ENCODE measurements at places on chromosomes 4 and X. TPM values are rescaled to one million over a fixed set of nuclear protein-coding genes. Genes with fewer than 3 reads are reported as not detected.
A peak's percentile ranks its signal among the peaks of the same experiment; 100 is the strongest.

DNA sequence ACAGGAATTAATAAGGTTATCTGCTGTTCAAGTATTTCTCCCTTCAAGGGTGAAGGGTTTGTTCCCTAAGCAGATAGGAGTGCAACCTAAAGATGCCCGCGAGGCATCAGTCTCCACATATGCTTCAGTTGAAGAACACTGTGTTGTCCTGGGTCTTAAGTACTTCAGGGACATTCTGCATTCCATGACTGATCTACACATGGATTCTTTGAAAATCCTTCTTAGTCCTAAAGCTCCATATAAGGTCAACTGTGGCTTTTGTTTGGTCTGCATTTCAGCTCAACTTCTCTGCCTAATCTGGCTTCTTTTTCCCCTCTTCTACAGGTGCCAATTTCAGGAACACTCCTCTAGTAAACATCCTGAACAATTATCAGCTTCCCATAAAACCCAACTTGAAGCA is 21.8 kb upstream of the CTSO start:
- DNase-seq: no peak

GRCh38 chrX:57134702-57135101 is 2.5 kb downstream of the SPIN2A start:
- no peak for DNase-seq

DNA sequence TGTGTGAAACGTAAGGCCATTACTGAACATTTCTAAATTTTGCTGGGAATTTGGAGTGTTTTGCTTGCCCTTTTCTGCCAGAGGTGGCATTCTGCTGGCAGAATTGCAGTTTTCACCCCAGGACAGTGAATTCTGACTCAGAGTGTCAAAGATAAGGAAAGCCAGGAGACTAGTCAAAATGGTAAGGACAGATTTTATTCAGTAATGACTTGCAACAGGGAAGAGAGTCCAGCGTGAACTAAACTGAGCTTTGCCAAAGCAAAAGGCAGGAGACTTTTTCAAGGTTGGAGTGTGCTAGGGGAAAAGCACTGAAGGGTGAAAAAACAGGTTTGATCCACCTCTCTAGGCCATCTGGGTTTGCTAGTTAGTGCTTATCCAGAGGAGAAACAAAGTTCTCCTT is 19.4 kb downstream of the MRFAP1 start:
- no peak for DNase-seq

DNA sequence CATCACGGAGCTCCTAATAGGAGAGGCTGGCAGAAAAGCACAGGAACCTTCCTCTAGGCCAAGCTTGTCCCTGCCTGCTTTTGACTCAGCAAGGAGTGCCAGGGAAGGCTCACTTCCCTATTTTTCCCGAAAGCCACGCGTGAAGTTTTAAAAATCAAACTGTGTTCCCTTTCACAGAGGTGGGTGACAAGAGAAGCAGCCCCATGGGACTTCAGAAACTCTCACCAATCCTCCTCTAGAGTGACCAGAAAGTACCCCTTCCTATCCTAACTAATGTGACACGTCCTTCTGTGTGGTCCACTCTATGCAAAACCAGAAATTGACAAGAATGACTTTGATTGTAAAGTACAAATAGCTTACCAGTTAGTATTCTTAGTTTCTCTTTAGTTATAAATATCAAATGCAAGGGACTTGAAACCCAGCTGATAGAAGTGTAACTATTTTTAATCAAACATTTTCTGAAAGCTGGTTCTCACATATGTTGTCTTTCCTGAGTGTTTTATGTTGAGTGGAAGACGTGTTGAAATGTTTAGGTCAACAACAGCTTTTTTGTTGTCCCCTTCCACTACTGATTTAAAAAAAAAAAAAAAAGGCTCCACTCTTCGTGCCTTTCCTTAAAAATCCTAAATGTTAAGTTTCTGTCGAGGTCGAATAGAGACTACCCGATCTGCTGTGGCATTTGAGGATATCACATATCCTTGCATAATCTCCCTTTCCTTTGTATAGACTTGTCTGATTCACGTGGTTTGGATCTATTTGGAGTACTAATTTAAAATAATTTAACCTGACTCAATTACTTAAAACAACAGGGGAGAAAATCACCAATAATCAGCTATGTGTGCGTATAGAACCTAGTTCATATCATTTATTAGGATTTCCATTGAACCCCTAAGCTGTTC is 42.1 kb downstream of the NFKB1 start:
- DNase-seq: no peak

DNA sequence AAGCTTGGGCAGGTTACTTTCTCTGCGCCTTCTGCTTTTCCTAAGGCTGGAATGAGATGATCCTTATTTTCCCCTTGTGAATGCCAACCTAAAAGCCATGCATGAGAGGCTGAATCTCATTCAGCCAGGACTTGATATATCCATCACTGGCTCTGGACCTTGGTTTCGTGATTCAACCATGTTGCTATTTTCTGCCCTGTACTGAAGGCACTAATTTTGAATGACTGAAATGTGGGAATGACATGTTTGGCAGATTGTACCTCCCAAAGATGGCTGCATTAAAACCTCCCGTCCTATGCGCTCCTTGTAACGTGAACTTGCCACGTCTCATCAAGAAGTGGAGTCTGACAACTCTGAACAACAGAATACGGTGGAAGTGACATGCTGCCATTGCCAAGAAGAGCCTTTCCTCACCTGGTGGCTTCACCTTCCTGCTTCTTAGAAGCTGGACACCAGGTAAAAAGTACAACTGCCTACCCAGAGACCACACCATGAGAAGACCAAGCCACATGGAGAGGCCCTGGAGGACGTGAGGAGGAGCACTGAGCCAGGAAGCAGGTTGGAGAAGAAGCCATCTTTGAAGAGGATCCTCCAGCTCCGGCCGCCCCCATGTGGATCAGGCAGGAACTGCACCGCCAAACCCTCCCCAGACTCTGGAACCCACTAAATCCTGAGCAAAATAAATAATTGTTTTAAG is 174.5 kb downstream of the NSUN7 start:
- DNase-seq: peak; percentile 67

DNA sequence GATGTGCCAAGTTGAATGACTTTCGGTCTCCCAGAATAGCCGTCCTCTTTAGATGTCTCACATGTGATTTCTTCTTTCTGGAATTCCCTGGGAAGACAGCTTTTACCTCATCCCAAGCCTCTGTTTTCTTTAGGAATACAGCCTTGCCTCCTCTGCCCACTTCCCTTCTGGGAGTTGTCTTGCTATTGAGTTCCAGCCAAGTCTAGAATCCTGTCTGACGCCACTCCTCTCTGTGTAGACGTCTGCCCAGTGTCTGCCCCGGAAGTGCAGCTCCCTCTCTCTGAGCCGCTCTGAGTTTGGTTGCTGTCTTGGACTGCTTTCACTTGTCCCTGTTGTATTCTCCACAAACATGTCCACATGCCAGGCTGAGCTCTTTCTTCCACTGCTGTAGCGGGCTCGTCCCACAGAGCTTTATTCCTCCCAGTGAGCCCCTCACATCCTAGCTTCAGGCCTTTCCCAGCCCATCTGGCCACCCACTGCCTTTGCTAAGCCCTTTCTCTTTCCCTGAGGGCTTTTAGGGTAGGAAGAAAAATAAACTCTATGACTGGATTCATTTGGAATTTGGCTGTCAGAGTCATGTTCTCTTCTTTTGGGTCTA is 9.0 kb upstream of the IGFBP7 start:
- DNase-seq: no peak

DNA sequence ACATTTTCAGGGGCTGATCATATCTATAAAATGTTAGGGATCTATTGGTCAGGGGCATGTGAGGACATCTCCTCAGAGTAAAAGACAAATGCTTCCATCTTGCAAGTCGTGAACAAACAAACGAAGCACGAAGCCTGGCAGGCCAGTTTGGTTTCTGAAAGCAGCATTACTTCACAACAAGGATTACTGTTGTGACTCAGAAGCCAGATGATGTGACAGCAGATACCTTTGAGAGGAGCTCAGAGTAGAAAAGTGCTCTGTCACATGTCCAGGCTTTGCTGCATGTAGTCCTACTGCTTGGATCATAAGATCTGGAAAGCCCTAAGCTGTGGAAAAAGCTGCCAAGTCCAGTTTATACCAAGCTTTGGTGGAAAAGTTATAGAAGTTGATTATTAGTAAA is 1827.2 kb downstream of the ARAP2 start:
- DNase-seq: no peak

DNA sequence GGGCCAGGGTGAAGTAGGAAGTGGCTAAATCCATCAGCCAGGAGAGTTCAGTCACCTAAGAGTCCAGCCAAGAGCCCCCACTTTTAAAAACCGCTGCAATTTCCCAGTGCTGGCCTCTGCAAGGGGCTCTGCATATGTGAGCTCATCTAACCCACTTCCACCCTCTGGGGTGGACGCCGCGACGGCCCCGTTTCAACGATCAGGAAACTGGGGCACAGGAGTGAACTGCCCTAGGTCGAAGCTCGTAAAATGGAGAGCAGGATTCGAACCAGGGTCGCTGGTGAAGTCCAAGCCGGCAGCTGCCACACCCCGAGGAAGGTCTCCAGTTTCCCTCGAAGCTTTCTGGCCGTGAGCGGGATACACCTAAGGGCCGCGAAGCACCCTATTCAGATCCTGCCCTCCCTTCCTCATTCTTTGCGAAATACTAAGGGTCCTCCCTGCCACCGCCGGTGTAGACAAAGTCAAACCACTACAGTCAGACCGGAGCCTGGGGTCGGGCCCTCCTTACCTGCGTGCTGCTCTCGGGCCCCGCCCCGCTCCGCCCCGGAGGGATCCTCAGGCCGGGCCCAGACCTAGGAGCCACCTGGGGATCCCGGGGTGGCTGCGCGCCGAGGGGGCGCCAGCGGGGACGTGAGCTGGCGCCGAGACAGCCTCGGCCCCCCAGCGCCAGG is 446 bp downstream of the EVC2 start:
- no peak for DNase-seq

- no peak for DNase-seq
Observed at GRCh38 chrX:72117636-72118210, 14.0 kb downstream of the RTL5 start.

GRCh38 chrX:30312858-30313257 is 3.7 kb upstream of the NR0B1 start:
- no peak for DNase-seq

- no peak for DNase-seq
Observed at GRCh38 chrX:78555401-78555980, 103.6 kb downstream of the RTL3 start.

DNA sequence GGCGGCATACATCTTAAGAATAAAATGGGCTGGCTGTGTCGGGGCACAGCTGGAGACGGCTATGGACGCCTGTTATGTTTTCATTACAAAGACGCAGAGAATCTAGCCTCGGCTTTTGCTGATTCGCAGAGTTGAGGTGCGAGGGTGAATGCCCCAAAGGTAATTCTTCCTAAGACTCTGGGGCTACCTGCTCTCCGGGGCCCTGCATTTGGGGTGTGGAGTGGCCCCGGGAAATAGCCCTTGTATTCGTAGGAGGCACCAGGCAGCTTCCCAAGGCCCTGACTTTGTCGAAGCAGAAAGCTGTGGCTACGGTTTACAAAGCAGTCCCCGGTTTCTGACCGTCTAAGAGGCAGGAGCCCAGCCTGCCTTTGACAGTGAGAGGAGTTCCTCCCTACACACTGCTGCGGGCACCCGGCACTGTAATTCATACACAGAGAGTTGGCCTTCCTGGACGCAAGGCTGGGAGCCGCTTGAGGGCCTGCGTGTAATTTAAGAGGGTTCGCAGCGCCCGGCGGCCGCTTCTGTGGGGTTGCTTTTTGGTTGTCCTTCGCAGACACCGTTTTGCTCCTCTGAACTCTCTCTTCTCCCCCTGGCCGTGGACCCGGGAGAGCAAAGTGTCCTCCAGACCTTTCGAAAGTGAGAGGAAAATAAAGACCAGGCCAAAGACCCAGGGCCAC is 1.9 kb downstream of the SHOX start:
- DNase-seq: no peak

DNA sequence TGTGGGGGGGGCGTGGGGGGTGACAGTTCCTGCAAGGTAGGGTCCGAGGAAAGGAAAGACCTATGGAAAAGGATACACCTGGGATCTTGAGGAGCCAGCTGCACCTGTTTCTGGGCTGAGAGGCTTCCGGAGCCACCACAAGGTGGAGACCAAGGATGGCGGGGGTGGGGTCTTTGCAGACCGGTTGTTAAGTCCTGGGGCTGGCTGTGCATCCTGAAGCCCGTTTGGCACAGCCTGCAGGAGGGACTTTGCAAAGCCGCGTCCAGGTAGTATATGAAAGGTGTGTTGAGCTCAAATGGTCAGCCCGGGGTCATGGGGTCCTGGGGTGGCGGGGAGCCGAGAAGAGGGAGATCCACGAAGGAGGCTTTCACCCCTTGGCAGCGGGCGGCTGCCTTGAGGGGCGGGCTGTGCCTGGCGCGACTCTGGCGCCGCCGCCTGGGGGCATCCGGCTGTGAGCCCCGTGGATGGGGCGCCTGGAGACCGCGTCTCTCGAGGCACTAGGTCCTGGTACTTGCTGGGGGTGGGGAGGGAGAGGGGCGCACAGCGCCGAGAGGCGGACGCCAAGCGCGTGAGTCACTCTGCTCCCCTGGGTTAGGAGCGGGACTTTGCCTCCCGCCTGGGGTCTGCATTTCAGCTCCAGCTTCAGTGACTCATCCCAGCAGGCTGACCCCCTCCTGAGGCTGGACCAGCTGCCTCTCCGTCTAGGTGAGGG is 58.2 kb upstream of the DYNLT3 start:
- DNase-seq: peak; percentile 1

DNA sequence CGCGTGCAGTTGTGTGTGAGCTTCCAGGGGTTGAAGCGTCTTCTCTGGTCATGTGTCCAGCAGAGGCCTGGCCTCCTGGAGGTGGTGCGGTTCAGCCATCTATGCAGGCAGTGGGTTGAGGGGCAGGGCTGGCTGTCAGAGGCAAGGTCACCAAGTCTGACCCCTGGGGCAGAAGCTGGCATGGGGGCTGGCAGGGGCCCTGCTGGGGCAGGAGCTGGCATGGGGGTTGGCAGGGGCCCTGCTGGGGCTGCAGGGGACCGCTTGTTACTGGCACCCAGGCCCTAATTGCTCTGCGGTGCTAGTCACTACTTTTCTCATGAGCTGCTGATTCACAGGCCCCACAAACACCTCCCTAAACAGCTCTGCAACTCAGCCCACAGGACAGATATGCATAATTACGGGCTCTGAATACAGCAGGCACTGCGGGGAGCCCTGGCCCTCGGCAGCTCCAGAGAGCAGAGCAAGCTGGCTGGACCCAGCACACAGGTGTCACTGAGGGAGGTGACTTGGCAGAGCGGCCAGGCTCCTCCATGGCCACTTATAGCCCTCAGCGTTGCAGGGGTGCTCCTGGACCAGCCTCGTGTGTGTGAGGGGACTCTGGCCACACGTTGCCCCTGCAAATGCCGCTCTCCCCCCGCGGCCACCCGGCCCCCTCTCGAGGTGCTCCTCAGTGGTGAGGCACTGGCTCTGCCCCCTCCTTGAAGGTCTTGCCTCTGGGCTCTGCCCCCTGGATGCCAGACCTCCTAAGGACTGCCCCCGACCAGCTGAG is 32.7 kb downstream of the CPLX1 start:
- no peak for DNase-seq

Gene TIGD2
- total RNA-seq: 3.1 TPM

Gene N4BP2
- 5.6 TPM for total RNA-seq

Gene DHRSX
- 14.4 TPM for total RNA-seq

Gene JADE3
- 8.9 TPM for total RNA-seq

Gene NBDY
- total RNA-seq: 5.9 TPM

Gene SHROOM3
- under 0.01 TPM for total RNA-seq

Gene TBC1D9
- 66.7 TPM for total RNA-seq
